ENCODE measurements at places on chromosomes 2 and 18.
A peak's percentile ranks its signal among the peaks of the same experiment; 100 is the strongest.

DNA sequence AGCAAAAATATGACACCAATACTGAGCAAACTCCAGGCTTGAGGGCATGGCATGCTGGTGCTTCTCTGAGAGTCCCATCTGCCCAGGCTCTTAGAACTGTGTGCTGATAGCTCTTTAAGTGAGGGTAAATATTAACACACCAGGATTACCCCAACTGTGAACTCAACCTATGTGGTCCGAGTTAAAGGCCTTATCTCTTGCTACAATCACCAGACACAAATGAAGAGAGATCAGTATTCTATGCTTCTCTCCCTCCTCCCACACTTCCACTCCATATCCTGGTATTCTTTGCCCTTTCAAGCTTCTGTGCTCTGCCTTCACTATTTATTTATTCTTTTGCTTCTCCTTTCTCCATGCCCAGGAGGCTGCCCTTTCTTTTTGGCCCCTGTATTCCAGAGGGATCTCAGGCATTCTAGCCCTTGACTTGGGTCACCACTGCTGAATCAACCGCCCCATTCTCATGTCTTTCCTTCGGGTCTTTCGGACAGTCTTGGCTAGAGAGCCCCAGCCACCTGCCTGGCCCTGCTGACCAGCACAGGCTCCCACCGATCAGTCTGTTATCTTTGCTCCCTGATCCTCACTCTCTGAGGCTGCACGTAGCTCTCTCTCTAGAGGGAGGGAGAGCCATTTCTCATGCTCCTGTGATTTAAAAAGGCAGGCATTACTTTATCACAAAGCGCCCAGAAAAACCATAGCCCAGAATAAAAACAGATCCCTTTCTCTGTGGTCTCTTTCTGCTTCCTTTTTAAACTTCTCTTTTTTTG, 17.2 kb upstream of the HK2 start:
- DNase-seq, result no peak

DNA sequence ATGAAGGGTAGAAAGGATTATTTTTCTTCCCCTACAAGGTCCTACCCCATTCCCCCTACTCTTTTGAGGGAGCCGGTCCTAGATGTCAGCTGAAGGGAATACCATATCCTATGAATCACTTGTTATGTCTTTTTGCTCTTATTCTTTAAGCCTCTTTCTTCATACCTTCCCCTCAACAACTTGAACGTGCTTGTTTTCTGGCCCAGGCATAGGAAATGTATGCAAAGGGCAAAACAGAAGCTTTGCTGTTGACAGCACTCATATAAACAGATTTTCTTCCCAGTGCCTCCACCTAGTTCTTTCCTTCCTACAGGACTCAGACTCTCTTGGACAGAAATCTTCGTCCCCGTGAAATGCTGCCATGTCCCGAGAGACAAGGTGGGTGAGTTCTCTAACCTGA, 64.6 kb downstream of the TMEM17 start:
- no peak for DNase-seq

DNA sequence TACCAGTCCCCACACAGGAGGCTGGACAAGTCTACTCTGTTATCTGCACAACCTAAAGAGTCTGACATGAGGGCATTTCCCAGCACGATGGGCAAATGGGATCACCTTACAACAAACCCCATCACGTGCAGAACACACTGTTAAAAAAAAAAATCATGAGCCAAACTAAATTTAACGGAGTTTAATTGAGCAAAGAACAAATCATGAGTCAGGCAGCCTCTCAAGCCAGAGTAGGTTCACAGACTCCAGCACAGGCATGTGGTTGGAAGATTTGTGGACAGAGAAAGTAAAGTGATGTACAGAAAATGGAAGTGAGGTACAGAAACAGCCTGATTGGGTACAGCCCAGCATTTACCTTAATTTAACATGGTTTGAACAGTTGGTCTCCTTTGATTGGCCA, 59.9 kb downstream of the KYNU start:
- no peak for DNase-seq

DNA sequence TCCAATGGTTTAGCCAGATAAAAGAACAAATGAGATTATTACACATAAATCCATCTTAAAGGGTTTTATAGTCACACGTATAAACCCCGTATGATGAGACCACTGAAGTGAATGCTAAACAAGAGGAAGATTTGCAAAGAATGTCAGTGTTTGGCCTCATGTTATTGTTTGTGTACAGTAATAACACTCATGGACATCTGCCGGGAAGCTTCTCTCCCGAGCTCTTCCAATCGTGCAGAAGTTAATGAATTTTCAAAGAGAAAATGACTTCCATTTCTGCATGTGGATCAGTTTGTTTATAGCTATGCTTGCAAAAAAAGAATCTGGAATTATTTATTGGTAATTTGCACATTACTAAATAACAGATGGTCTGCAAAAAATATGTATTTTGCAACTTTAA, 88.5 kb upstream of the APCDD1 start:
- no peak for DNase-seq

GRCh38 chr2:13495051-13495450, 778.3 kb downstream of the TRIB2 start:
- no peak for DNase-seq

DNA sequence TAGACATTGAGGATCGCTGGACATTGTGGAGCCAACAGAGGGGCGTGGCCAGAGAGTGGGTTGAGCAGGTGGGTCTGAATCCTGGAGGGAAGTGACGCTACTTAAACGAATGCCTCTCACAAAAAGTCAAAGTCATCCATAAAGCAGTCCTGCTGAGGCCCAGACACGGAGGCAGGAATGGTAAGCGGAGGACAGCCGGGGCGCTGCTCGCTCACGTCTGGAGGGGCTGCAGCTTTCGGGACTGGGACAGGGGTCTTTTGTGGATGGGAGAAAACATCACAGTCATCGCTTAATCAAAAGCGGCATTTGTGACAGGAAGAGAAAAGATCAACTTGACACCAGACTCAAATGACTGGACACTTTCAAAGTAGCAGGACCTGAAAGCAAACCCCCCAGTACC, 88.4 kb downstream of the PTGR3 start:
- DNase-seq, result no peak

GRCh38 chr18:44973282-44973681, 292.6 kb downstream of the SETBP1 start:
- peak; percentile 7 for DNase-seq

DNA sequence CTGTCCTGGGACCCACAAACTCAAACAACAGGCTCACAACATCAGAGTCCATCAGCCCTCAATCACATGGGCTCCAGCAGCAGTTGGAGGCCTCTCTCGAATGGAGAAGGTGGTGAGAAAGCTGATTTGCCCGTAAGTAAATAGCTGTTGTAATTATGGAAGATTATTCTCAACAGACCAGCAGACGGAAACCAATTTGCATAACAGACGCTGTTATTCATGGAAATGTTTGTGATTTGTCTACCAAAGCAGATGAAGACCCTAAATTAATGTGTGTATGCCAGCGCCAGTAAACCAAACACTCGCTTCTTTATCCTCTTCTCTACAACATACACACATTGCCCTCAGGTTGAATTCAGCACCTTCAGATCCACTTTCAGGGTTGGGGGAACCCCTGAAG, 23.4 kb upstream of the GALNT14 start:
- no peak for DNase-seq

- DNase-seq, result no peak
Observed at GRCh38 chr2:140841141-140841540, 1289.7 kb downstream of the LRP1B start.

DNA sequence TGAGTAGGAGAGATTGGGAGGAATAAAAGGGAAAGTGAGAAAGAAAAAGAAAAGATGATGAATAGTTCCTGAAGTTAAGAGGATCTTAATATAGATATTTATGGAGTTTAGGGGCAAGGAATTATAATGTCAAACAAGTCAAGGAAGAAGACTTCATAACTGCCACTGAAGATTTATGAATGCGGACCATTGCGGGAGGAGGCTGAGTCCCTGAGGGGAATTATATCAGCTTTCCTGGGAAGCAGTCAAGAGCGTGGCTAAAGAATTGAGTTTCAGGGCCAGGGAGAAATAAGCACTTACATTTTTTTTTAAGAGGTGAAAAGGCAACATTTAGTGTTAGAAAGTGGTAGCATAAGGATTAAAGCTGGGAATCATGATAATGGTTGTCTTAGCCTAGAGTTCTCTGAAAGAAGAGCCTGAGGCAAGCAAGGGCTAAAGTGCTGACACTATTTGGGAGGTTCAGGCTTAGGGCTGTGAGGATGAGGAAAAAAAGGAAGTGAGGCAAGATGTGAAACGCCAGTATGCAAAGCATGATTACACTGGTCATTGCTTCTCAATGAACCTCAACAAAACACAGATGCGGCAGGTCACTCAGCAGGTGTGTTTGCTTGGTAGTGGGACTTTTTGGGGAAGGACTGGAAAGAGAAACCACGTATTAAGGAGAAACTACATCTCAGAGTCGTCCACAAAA, 217.1 kb downstream of the SLC4A3 start:
- no peak for DNase-seq

- no peak for DNase-seq
Observed at GRCh38 chr2:232275670-232276069, 102.9 kb upstream of the ALPP start.

DNA sequence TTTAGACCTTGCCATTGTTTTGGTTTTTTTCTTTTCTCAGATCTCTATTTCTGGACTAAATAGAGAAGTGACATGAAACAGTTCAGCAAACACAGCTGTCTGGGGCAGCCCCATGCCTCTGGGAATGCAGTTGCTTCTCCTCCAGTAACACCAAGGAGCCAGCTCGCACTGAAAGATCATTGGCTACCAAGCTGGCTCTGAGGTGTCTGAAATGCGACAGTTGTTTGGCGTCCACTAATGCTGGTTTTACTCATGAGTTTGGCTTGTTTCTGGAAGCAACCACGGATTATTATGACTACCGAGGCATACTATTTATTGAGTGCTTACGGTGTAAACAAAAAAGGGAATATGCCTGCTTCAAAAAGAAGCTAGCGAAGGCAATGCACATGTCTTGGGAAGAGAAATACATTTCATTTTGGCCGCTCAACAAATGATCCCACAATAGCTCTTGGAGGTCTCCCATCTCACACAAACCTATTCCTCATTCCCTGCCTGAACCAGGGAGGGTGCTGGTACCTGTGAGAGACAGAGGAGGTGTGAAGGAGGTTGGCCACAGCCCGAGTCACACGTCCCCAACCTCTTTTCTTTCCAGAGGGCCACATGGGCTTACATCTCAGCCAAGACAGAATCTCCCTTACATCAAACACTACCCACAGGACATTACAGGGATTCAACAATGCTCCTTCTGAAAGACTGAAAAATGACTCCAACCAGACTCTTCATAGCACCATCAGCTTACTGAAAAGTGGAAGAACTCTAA, 37.5 kb upstream of the NEB start:
- DNase-seq, result no peak

DNA sequence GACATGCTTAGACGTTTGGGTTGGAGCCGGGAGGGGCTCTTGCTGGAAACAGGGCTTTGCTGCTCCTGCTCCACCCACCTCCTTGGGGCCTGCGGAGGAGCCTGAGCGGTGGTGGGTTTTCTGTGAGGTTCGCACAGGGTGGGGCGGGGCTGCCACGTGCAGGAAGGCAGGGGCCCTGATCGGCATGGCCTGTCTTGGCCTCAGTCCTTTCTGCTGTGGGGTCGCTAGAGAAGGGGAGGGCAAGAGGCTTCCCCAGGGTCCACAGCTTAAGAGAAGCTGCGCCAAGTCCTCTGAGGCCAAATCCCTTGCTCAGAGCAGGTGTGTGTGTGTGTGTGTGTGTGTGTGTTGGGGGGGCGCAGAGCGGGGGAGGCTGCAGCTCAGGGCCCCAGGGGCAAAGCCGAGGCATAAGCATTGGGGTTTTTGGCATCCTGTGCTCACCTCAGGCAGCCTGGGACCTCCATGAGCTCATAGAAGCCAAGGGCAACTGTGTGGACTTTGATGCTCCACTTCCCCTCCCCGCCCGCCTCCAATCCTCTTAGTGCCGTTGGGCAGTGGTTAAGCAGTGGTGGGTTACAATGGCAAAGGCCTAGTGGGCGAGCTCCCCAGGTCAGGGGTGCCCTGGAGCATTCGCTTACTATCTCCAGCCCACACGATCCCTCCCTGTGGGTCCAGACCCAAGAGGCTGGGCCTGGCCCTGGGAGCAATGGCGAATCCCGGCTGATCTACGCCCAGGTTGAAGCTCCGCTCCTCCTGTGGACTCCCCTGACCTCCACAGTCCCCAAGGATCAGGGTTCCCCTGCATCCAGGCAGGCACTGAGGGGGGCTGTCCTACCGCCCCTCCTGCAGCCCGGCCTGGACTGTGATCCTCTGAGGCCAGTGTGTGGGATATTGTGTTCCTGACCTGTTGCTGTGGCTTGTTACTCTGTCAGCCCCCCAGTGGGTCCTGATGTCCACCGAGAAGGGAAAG, 28.9 kb downstream of the TOGARAM2 start:
- DNase-seq, result no peak

- DNase-seq, result no peak
Observed at GRCh38 chr2:221958224-221958623, 340.6 kb downstream of the PAX3 start.

DNA sequence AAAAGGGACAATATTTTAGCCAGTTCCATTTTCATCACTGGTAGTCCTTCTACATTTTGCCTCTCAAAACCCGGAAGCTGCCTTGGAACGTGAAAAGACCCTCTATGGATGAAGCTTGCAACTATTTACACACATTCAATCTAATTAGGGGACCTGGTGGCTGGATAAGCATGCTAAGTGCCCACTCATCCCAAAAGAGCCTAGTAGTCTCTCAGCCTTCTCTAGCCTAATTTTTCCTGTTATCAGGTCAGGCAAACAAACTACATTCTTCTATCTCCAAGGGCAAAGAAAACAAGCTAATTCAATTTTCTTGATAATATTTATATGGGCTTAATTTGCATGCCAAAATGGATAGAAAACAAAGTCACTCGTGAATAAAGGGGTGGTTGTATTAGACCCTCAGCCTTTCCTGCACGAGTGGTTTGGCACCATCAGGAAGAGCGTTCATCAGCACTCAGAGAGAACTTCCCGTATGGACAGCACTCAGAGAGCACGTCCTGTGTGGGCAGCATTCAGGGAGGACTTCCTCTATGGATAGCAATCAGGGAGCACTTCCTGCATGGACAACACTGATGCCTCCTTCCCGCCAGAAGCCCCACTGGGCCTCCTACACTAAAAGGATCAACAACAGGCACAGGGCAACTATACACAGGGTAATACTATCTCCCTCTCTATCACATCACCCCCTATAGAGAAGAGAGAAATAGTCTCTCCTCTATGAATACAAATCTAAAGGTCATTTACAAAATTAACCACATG, 122.2 kb downstream of the RBMS1 start:
- DNase-seq, result no peak

DNA sequence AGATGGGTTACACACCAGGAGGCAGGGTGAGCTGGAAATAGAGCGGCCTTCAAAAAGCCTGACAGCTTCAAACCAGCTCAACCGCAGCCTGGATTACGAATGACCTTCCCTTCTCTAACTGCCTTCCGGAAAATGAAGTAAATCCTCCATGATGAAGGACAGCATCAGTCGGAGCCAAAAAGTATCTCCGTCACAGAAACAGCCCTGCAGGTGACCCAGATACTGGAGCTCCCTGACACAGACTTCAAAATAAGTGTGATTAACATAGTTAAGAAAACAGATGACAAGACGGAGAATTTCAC, 10.3 kb upstream of the CIB4 start:
- no peak for DNase-seq

GRCh38 chr2:16275661-16276060, 335.3 kb downstream of the MYCN start:
- no peak for DNase-seq

- DNase-seq, result no peak
Observed at GRCh38 chr18:75141166-75141565, 67.8 kb downstream of the PTGR3 start.
